ENCODE measurements at places on chromosomes 4 and X.

DNA sequence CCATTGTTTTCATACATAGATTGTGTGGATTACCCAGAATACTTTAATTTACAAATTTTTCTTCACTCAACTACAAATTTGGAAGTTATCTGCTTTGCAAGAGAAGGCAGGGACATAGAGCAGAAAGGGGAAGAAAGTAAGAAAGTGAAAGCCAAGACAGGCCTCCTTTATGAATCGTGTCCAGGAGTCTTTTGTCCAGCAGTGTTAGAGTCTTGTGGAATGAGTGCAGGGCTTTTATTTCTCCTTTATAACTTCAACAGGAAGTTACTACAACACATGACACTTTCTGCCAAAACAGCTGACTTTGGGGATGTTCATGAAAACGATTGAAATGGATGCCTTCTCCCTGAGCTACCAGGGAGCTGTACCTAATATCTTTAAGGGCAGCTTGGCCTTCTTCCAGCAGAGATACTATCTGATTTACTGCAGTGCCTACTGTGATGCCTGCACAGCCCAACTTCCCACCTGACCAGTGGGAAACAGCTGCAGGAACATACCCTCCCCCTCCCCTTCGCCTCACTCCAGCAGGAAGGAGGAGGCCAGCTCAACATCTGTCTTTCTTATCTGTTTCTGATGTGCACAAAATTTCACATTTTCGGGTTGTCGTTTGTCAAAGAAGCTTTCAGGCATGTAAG, 557.7 kb upstream of the SLIT2 start:
- no peak for DNase-seq

GRCh38 chr4:31984872-31985271, 1264.7 kb downstream of the PCDH7 start:
- DNase-seq = no peak

DNA sequence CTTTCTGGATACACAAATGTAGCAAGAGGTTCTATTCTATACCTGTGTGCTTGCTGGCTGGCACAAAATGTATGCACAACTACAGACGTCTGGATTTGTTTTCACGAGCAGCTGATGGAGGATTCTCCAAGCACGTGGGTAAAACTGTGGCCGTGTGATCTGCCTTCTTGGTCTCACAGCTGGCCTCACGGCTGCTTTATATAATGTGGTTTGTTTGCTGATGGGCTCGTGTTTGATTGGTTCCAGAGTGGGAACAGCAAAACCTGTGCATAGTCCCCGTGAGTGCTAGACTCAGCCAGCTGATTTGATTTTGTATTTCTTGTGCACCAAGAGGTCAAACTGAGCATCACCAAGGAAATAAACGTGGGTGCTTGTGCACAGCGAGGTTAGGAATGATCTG, 262.6 kb upstream of the RPS6KA3 start:
- no peak for DNase-seq

- no peak for DNase-seq
These were observed 24.0 kb downstream of the PIGG start for GRCh38 chr4:522911-523443.

DNA sequence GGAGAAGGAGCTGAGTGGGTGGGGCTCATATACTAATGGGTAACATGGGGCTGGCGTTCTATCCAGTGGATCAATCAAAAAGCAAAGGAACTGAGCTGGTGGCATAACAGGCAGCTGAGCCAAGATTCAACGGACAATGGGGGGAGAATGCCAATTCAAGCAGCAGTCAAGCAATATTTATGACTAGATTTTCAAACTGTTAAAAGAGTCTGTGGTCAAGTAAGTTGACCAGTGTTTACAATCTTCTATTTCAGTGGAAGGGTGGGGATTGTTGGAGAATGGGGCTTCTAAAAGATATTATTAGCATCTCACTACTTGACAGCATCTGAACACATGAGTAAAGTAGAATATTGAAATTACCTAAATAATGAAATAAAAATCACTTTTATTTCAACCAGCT, 64.9 kb upstream of the SCRG1 start:
- no peak for DNase-seq

GRCh38 chrX:2373615-2374014, 127.2 kb downstream of the DHRSX start:
- DNase-seq = no peak

DNA sequence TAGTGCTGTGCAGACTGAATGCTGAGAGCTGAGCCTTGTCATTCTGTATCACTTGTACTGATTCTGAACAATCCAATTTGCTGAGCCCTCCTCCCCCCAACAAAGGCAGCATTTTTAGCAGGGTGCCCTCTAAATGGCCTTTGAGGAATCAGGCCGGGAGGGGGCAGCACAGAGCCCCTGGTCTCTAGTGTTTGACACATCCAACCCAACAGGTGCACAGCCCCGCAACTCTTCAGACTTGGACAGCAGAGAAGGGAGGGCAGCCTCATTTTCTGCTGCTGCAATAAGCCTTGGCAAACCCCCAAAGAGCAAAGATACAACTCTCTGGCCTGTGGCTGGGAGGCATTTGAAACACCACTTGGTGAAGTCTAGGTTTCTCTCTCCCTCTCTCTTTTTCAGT, 3.4 kb downstream of the ATP1B4 start:
- DNase-seq = peak; percentile 48

GRCh38 chr4:67910585-67910905, 26.7 kb upstream of the TMPRSS11D start:
- no peak for DNase-seq

DNA sequence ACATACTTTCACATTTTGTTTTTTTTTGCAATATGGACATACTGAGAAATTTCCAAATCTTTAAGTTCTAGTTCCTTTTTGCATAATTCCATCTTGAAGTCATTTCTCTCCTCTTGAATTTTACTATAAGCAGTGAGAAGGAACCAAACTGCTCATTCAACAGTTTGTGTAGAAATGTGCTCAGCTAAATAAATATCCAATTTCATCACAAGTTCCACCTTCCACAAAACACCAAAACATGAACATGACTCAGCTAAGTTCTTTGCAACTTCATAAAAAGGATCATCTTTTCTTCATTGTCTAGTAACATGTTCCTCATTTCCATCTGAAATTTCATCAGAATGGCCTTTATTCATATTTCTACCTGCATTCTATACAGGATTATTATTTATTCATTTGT, 77.3 kb upstream of the FGF13 start:
- DNase-seq = no peak

- no peak for DNase-seq
These were observed 260.5 kb downstream of the TMA16 start for GRCh38 chr4:163755013-163755412.

- DNase-seq = no peak
These were observed 145.0 kb downstream of the SPCS3 start for GRCh38 chr4:176464748-176465147.

- no peak for DNase-seq
These were observed 374.3 kb downstream of the IQCM start for GRCh38 chr4:149441338-149441737.

- DNase-seq = no peak
These were observed 34.0 kb upstream of the JADE1 start for GRCh38 chr4:128775477-128775876.

DNA sequence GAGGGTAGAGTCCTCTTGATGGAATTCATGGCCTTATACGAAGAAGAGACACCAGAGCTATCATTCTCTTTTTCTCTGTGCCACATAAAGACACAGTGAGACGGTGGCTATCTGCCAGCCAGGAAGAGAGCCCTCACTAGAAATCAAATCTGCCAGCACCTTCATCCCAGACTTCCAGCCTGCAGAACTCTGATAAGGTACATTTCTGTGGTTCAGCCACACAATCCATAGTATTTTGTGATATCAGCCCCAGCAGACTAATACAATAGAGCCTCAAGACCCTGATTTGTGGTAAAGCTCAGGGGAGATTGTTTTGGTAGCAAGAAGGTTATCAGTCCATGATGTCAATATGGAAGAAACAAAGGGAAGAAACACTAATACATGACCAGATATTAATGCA, 1213.2 kb downstream of the NLGN4X start:
- DNase-seq = no peak
